ENCODE measurements at places on chromosomes 5 and 9. TPM values are rescaled to one million over a fixed set of nuclear protein-coding genes. Genes with fewer than 3 reads are reported as not detected.

The ADCY2 gene
- total RNA-seq = 2.4 TPM

GRCh38 chr9:110509792-110510191 lies 69.7 kb downstream of the SVEP1 start:
- DNase-seq = no peak

DNA sequence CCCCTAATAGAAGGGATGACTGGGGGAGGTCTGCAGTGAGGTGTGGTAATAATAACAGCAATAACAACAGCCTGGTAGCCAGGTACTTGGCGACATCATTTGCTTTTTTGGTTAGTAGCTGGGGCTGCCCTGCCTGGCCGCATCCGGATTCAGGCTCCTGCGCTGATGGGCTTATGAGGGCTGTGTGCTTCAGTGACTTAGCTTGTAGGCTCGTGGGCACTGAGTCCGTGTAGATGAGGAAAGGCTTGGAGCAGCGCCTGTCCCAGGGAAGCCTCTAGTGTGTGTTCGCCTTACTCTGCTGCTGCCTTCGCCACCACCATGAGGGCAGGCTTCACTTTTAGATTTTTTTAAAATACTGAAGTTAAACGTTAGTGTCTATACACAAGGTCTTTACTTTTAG lies 4.5 kb downstream of the NDUFS6 start:
- DNase-seq = no peak

DNA sequence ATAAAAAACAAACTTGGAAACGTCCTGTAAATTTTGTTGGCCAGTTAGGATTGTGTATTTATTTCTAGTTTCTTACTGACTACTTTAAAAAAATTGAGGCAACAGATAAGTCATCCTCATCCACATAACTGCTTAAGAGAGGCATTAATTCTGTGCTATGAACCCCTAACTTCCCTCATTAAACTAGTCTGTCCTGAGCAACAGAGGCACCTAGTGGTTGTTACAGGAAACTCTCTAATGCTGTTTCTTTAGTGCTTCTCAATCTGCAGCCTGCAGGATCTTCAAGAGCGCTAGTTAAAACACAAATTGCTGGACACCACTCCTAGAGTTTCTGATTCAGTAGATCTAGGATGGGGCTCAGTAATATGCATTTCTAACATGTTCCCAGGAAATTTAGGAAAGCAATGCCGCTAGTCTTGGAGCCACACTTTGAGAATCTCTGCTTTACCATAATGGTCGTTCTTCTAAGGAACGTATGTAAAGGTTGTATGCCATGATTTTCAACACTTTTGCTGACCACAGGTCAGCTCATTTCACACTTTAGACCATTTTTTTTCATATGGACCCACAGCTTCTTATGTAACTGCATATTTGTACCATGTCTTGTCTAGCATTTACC lies 410.1 kb upstream of the SMARCA2 start:
- DNase-seq = no peak

DNA sequence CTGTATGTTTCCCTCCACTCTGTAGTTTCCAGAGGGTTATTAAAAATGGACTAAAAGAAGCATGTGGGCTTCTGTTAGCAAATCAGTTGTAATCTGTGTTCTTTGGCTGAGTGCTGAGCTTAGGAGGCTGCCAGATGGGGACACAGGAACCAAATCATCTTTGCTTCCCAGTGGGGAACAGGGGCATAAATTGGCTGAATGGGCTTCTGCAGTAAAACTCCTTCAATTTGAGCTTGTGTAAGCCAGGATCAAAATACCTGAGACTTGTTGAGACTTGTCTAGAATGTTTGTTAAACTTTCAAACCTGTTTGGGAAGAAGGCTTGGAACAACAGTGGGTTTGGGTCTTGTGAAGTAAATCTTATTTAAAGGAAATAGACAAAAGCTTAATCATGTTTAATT lies 32.2 kb upstream of the TNFAIP8 start:
- DNase-seq = no peak

DNA sequence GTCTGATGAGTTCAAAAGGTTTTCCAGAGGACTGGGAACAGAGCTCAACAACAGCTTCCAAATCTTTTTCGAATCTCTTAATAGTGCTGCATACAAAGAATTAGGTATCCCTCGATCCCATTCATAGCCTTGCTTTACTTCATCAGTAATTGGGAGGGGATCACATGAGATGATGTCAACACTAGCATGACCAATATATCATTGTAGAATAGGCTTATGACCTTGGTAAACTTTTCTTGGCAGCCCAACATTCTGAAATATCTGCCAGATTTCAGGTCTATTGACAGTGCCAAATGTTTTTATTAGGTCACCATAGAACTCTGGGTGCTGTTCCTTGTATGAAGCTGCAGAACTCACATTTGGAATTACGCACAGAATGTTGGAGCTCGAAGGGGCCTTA lies 228.9 kb downstream of the FGF10 start:
- DNase-seq = no peak

DNA sequence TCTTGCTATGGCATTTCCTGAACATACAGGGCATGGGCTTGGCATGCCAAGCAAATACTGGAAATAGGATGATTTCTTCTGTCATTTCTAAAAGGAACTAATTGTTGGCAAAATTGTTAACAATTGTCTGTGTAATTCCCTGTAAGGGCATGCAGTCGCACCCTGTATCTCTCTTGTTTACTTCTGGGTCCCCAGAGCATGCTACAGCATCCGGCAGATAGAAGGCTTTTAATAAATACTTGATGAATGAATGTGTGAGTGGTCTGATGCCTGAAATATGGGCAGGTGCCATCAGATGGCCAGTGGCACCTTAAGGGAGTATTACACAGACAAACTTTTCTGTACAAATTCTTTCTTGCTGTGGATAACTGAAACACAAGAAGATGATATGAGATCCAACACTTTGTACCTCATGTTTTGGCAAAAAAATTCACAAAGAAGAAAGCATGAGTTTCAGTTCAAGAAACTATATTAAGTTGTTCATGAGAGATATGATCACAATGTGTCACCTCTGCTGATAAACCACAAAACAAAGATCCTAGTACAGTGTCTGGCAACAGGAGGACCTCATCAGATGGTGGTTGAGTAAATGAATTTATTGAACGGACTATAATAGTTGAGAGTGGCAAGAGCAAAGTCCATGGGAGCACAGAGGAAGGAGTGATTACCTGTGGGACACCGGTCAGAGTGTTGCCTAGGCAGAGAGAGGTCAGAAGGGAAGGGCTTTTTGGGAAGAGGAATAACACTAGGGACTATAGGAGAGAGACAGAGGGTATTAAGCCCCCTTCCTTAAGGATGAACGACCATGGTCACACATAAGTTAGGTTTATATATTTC lies 194.2 kb downstream of the ATP10B start:
- peak; percentile 63 for DNase-seq

- no peak for DNase-seq
These were observed 1.7 kb upstream of the RECK start for GRCh38 chr9:36035006-36035405.

GRCh38 chr9:136345281-136346156 lies 18.0 kb downstream of the DNLZ start:
- DNase-seq = peak; percentile 45

DNA sequence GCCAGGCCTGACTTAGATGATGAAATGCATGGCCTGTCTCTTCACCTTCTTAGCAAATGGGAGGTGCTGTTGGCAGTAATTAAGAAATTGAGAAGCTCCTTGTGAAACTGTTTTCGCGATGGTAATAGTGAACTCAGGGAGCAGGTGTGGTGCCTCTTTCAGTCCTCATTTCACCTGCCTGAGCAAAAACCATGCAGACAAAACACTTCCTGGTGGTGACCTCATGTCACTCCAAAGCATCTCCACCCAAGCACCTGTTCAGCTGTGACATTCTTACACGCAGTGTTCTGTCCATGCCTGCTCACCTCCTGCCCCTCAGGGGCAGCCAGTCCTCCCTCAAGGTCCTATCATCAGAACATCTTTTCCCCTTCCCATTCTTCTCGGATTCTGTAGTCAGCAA lies 146.5 kb downstream of the CD180 start:
- DNase-seq = no peak

Measured in mucosa of gallbladder (tissue), 1 donor.